ENCODE measurements at places on chromosomes 5 and 9.

GRCh38 chr9:94761481-94761880, 35.0 kb downstream of the AOPEP start:
- no peak for DNase-seq

- DNase-seq: no peak
Measured at GRCh38 chr9:86337469-86338108, 16.6 kb downstream of the TUT7 start.

- DNase-seq: no peak
Measured at GRCh38 chr5:157259699-157260098, 6.2 kb upstream of the CYFIP2 start.

GRCh38 chr9:80437825-80438224, 866.1 kb downstream of the TLE4 start:
- no peak for DNase-seq

DNA sequence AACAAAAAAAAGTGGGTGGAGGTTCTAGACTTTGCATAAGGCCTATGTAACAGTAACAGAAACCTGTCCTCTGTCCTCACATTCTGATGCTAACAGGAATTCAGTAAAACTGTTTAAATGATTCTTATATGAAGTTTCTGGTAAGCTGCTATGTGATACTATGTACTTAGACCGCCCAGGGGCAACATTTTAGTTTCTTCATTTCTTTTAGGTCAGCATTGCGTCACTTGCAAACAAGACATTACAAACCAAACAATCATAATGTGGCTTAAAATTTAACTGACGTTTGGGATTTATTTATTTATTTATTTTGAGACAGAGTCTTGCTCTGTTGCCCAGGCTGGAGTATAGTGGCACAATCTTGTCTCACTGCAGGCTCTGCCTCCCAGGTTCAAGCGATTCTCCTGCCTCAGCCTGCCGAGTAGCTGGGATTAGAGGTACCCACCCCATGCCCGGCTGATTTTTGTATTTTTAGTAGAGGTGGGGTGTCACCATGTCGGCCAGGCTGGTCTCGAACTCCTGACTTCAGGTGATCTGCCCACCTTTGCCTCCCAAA, 44.3 kb downstream of the TENT4A start:
- DNase-seq: no peak

- DNase-seq: no peak
Measured at GRCh38 chr9:120868339-120868675, 8.7 kb downstream of the PHF19 start.

- no peak for DNase-seq
Measured at GRCh38 chr5:143151056-143151700, 252.3 kb downstream of the NR3C1 start.

GRCh38 chr5:154475591-154476353, 2.3 kb downstream of the HAND1 start:
- DNase-seq: no peak

Measured in stimulated activated CD4-positive, alpha-beta T cell treated with anti-CD3 and anti-CD28 coated beads, Interleukin-15, amount 100 ng/mL, for 1 hour (primary cell).